ENCODE measurements at places on chromosomes 7 and 10.

DNA sequence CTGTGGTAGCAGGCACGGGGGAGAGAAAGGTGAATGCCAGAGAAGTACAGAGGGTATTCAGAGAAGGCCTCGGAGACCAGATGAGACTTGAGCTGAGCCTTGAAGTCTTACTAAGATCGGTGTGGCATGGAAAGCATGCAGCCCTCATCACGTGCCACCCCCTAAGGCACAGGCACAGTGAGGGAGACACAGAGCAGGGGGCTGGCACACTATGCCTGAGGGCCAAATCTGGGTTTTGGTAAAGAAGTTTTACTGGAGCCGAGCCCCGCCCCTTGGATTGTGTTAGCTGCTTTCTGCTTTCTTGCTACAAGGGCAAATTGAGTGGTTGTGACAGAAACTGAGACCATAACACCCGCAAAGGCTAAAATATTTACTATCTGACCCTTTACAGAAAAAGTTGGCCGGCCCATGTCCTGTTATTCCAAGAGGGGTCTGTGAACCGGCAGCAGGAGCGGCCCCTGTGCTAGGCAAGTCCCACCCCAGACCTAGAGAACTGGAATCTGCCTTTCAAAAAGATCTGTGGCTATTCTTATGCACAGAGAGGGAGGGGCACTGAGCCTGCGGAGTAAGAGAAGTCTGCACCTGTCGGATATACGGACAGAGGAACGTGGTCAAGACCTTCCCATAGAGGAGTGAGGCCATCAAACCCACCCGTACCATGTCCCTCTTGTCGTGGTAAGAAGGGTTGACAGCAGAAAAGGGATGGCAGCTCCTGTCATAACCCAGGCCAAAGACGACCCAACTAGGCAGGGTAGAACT is 109.3 kb upstream of the RHEB start:
- no peak for DNase-seq

- DNase-seq = no peak
Observed at GRCh38 chr10:1331560-1331959, 275.4 kb downstream of the WDR37 start.

DNA sequence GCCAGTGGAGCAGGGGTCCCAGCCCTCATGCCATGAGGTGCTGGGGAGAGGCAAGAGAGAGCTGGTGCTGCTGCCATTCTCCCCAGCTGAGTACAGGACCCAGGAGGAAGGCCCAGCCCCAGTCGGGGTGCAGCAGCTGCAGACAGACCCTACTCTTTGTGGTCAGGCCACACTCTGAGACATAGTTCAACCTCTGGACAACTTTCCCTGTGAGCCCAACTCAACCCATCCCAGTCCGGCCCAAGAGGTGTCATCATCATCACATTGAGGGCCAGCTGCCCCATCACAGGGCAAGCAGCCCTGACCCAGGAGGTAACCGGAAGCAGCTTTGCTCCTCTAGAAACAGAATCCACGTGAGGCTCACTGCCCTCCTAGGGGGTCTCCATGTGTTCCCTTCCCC is 133.8 kb upstream of the KCNMA1 start:
- no peak for DNase-seq

- peak; percentile 55 for DNase-seq
Observed at GRCh38 chr7:101507791-101508252, 121.3 kb downstream of the MYL10 start.

DNA sequence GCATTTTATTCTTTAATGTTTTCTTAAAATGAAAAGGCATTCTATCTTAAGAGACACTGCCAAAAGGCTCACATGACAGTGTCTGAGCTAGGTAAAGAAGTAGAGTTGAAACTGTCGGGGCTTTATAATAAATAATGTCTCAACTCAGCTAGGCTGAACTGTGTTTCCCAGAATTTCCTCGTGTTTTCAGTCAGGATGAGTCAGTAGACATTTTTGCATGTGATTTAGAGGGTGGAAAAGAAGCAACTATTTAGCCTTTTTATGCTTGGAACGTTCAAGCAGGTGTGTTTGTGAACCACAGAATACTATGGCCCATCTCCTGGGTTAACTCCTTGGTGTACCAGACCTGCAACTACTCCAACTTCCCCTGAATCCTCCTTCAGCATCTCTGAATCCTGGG is 23.4 kb upstream of the LIPA start:
- DNase-seq = no peak

DNA sequence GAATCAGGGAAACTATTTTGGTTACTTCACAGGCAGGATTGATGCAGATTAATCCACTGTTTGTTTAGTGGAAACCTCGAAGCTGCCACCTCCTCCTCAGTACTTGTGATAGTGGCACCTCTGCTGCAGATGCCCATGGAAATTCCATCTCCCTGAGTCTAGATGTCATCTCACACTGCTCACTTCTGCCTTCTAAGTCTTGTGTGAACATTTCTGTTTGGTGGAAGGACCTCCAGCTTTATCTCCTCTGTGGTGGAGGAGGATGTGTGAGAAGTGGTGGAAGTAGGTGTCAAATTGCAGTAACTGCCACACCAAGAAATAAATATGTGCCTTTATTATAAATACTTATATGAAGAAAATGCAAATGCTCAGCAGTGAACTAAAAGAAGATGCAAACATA is 25.8 kb upstream of the GPR141 start:
- no peak for DNase-seq

DNA sequence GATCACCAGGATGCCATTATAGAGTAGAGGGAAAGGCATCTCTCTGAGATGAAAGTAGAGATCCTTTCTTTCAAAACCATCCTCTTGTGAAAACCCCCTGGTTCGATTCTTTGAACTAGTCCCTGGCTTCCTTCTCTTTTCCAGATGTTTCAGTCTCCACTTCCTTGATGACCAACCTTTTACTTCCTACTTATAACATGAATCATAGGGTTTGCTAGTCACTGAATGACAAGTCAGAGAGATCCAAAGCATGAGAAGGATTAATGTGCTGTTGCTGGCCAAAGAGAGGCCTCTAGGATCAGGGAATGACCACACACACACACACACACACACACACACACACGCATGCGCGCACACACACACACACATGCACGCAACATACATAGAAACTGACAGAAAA is 161.1 kb upstream of the FRMD4A start:
- no peak for DNase-seq
